ENCODE measurements at places on chromosomes 1 and 21.

DNA sequence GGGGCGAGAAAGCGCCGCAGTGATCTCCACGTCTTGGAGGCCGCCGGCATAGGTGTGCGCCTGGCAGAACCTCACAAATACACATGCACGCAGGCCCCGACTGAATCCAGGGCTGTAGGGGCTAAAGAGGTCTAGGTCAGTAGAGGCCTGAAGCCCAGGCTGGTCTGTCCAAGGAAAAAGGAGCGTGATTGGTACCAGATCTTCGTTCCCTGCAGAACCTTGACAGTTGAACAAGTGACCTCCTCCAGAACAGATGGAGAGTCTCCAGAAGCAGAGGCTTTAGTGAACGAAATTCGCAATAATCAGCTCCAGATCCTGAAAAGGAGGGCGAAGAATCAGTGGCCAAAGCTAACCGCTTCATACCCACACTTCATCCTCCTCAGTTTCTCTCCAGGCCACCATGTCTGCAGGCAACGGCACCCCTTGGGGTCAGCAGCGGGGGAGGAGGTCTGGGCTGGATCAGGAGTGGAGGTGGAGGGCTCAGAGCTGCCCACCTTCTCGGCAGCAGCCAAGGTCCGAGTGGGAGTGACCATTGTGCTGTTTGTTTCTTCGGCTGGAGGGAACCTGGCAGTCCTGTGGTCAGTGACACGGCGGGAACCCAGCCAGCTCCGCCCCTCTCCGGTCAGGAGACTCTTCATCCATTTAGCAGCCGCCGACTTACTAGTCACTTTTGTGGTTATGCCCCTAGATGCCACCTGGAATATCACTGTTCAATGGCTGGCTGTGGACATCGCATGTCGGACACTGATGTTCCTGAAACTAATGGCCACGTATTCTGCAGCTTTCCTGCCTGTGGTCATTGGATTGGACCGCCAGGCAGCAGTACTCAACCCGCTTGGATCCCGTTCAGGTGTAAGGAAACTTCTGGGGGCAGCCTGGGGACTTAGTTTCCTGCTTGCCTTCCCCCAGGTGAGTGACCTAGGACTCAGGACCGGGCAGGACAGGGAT is 749 bp upstream of the PEX11B start:
- no peak for DNase-seq

- no peak for DNase-seq
Observed at GRCh38 chr1:180386745-180387367, 115.5 kb downstream of the ACBD6 start.

- no peak for DNase-seq
Observed at GRCh38 chr1:208565756-208566440, 321.7 kb upstream of the PLXNA2 start.

GRCh38 chr21:41851090-41851790 is 27.9 kb downstream of the PRDM15 start:
- DNase-seq: no peak

GRCh38 chr1:119697598-119697997 is 14.1 kb upstream of the PHGDH start:
- DNase-seq: no peak

DNA sequence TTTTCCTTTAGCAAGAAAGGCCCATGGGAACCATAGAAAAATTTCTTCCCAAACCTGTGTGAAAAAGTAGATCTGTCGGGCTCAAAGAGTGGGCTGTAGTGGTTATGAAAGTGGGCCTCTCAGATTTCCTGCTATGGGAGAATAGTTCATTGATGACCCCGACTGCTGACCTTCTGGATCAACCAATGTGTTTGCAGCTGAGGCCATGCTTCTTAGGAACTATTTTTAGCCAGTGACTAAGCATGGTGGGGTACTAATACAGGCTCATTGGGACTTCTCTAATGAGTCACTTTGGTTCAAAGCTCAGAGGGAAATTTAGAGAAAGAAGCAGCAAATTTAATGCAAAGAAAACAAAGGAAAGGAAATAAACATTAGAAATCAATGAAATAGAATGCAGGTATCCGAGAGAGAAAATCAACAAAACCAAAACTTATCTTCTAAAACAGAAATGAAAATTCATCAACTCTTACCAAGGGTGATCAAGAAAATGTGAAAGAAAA is 12.6 kb upstream of the PSMA5 start:
- DNase-seq: no peak
